ENCODE measurements at places on chromosomes 2 and 18. TPM values are rescaled to one million over a fixed set of nuclear protein-coding genes. Genes with fewer than 3 reads are reported as not detected.

DNA sequence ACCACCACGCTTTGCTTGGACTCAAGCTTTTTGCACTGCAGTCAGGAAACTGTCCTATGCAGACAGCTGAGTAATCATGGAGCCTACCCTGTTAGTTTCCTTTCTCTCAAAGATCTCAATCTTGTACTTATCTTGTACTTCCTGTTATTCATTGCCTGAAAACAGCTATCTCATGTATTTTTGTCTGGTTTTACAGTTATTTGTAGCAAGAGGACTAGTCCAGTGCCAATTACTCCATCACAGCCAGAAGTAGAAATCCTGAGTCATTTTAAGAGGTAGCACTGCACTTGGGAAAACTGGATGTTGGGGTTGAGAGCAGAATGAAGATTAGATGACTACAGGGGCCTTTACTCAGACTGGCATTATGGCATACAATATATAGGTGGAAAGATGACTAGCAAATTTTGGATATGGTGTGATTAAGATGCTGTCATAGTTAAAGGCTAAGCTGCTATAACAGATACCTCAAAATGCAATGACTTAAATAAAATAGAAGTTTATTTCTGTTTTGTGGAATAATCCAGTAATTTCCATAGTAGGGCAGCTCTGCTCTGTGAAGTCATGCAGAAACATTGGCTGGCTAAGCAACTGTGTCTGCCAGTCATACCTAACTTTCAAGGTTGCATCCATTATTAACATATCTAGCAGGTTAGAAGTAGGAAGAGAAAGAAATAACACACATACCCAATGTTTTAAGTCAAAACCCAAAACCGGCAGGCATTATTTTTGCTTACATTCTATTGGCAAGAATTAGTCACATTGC, 21.1 kb upstream of the CHMP3 start:
- peak; percentile 38 for DNase-seq

DNA sequence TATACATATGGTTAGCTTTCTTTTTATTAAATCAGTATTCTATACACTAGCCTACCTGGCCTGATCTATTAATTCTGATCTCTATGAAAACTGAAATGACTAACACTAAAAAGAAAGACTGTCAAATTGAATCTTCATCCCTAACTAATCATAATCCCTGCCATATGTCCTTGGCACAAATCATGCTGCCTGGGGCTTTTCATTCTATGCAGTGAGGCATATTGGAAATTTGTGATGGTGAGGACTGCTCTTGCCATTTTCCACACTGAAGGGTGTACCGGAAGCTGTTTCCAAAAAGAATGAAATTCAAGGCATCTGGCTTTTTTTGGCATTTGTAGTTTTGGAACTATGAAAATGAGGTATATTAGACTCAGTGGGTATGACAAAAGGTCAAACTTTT, 39.7 kb downstream of the RAPGEF4 start:
- no peak for DNase-seq

Gene FAM124B
- total RNA-seq: not detected

DNA sequence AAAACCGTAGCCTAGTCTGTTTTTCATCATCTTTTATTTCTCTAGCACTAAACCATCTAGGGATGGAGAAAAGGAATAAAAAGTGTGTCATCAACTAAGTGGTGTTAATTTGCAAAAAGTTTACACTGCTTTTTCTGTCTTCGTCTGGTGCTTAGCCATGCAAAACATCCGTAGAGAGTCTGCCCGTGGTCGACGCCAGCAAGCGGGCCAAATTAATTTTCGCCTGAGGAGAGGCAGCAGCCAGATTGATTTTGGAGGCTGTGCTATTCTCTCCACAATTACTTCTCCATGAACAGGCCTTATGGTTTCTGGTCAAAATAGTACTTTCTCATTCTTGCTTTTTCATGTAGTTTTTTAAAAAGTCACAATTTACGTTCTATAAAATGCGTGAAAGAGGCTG, 46.3 kb downstream of the TNFRSF11A start:
- DNase-seq: no peak

- no peak for DNase-seq
Measured at GRCh38 chr2:1511455-1511854, 98.2 kb downstream of the TPO start.

Gene SALL3
- not detected for total RNA-seq

Gene ESPNL
- total RNA-seq: 0.92 TPM

Gene CPO
- total RNA-seq: not detected
